ENCODE measurements at places on chromosomes 2 and 18.

DNA sequence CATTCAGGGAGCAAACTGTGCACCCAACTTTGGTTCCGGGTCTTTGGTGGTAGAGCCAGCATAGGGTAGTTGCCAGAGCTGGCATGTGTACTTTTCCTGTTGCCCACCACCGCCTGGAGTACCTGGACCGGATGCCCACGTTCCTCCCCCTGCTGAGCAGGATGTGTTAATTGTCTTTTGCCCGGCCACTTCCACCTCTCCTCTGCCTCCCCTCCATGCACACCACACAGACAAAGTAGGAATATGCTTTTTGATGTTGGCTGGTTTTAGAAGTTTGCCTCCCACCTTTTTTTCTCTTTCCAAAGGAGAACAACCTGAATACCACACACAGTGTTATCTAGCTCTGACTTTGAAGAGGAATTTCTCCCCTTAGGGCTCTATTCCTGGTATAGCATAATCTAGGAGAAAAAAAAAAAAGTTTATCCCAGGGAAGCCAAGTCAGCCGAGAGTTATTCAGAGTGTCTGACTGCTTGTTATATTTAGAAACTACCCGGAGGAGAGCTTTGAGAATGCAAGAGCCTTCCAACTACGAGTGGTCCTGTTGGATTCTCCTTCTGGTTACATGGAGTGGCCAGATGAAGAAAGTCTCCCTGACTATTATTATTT is 111.9 kb downstream of the SETBP1 start:
- no peak for DNase-seq

- DNase-seq: no peak
Observed at GRCh38 chr2:119304847-119305246, 61.8 kb downstream of the C2orf76 start.

DNA sequence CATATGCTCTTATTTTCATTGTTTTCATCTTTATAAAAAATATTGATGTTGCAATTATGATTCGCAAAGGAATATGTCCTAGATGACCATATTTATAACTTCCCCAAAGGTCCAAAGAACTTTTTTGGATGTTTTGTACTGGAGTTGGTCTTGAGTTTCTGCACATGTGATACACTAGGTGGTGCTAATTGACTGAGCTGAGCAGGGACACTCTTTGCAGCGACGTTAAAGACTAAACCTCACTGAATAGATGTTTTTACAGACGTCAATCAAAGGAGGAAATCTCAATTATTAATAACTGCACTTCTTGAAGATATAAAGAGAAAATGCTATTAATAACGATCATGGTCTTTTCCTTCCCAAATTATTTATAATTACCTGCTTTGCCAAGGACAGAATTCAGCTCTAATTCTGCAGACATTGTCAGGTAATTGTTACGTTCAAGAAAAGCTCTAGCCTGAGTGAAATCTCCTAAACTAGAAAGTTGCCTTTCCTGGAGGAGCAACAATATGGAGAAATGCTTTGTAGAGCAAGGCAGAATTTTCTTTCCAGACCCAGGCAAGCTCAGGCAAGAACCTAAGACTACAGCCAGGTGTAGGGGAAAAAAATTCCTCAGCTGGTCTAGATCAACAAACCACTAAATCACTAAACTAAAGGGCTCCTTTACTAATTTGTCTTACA is 119.3 kb upstream of the RBBP8 start:
- no peak for DNase-seq

DNA sequence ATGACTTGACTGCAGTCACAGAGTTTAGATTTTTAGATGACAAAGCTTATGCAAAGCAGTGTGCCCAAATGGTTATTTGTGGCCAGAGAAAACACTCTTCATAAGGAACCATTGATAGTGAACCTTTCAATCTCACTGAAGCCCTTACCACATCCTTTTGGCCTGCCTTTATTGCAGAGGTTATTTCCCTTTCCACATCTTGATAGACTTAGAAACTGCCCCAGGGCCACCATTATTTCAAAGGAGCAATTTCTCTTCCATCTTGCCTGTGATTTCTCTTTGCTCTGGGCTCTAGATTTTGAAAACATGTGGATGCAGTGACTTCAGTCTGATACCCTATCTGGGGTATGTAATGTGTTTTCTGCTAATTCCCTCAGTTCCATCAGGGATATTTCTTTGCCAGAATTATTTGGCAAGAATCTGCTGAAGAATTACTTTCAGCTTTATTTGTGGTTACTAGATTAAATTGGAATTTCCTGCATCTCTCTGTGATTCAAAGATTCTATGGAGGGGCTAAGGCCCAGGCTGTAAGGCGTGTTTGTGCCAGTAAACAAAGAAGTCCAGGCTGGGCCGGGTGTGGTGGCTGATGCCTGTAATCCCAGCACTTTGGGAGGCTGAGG is 51.0 kb downstream of the MOGAT1 start:
- DNase-seq: no peak

GRCh38 chr2:41932241-41933045 is 115.4 kb upstream of the PKDCC start:
- no peak for DNase-seq
